ENCODE measurements at places on chromosomes 3 and 15.

DNA sequence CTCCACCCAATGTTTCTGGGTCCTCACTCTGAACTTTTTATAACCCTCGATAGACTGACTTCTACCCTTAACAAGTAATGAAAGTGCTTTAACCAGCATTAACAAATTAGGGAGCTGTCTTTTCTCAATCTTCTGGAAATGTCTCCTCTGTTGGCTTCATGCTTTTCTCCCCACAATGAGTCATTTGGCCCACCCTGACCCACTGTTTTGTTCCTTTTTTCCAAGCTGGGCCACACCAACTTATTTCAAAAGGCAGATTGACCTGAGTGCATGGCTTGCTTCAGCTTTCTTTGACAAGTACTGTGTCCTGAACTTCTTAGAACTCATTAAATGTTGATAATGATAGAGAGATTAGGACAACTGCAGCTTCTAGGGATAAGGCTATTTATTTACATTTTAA is 199.6 kb upstream of the SEMA6D start:
- no peak for DNase-seq

DNA sequence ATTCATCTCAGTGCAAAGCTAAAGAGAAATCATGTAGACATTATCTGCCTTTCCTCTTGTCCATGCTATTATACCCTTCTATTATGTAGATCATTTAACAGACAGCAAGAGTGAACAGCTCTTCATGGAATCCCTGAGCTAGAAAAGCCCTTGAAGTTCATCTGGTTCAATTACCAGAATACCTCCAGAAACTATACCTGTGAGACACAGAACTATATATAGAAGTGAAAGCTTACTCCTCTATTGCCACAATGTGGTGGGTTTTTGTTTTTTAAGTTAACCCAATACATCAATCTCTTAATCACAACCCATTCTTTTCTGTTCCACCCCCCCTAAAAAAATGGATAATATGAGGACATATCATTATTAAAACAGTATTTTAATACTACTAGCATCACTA is 347.7 kb downstream of the PLCL2 start:
- DNase-seq, result no peak

GRCh38 chr15:20356444-20356910 is 185.1 kb downstream of the GOLGA6L6 start:
- peak; percentile 73 for DNase-seq

DNA sequence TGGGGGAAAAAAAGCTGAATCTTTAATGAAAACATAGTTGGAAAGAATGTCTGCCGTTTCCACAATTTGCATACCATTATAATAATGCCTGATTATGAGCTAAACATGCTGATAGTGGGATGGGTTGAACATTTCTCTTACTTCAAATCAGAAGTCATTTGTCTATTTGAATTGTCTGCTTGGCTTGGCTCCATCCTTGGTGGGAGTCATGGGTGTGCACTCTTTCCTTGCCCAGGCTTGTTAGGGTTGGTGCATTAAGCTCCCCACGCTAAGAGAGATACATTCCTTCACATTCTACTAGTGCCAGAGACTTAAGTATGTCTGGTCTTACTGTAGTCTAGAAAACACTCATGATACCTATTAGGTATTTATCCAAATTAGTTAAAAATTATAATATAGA is 121.4 kb upstream of the RARB start:
- no peak for DNase-seq

DNA sequence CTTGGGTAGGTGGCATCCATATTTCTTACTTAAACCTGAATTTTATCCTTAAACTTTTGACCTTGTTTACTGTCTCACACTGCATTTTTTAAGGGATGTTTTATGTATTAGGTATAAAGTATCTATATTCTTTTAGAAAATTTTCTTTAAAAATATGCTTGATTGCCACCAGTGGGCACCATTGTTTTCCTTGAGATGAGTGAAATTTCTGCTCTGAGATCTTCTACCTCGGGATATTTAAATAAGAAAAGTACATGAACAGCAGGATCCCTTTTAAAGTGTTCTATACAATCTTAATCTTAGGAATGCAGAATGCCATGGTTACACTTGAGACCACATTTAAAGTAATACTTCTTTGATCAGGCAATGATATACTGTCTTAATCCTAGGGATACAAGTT is 108.7 kb downstream of the SLMAP start:
- DNase-seq, result no peak

DNA sequence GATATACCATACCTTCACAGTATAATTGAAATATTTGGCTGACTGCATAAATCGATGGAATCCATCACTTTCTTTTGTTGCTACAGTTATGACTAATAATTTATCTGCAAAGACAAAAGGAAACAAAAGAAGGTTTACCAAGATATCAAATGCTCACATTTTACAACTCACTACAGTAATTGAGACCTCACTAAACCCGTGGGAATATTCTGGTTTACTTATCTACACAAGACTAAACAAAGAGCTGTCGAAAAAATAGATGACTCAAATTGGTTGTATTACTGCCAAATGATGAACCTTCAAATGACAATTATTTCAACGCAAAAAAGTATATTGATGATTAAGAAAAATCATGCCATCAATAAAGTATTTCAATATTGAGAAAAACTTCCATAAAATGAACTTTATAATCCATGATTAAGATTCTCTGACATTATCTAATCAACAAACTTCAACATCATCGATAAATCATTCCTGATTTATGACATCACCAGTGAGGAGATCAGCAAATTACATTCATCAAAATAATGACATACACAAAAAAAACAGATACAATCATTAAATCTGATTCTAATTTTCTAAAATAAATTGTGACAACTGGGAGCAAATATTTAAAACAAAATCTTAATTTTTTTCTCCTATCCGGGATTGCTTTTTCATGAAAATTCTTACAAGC is 36.7 kb downstream of the PLOD2 start:
- no peak for DNase-seq

DNA sequence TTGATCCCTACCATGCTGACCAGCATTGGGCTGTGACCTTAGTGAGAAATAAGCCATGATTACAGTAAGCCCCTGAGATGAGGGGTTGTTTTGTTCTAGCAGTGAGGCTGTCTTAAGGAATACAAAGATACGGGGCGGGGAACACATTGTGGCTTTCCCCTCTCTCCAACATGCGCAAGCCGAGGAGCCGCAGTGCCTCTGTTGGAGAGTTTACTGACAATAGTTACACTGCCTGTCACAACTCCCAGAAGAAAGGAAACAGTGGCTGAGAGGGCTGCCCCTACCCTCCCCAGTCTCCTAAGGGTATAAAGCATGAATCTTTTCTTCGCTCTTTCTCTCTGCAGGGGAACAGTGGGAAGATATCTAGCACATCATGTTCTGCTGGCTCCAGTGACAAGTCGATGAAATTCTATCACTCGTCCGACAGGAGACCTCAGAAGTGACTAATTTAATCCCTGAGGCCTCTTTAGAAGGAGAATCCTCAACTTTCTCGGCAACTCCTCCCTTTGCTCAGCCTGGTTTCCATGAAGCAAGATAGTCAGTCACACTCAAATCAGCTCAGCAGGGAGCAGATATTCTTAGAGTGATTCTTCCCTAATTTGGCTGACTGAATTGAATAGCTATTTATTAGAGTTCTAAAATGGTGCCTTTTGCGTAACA is 409.0 kb upstream of the PROK2 start:
- DNase-seq, result no peak

DNA sequence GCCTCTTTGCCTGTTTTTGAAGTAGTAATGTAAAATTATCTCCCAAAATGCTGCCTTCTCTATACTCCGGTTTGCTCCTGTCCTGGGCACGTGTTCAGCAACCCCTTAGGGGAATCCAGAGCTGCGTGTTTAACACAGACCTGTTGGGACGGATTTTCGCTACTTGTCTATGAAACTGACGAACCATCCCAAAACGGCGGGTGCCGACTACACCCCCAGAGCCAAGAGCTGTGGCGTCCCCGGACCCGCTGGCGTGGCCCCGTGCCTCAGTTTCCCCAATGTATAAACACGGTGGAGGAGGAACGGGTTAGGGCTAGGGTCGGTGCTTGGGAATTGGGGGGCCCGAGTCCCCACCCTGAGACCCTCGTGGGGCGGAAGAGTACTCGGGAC is 473 bp downstream of the FHIT start:
- no peak for DNase-seq

GRCh38 chr15:74628199-74628598 is 12.6 kb downstream of the CLK3 start:
- no peak for DNase-seq

GRCh38 chr3:5504135-5504534 is 316.6 kb downstream of the EDEM1 start:
- DNase-seq, result no peak

- no peak for DNase-seq
Measured at GRCh38 chr15:74365598-74366445, 1.6 kb downstream of the CYP11A1 start.

DNA sequence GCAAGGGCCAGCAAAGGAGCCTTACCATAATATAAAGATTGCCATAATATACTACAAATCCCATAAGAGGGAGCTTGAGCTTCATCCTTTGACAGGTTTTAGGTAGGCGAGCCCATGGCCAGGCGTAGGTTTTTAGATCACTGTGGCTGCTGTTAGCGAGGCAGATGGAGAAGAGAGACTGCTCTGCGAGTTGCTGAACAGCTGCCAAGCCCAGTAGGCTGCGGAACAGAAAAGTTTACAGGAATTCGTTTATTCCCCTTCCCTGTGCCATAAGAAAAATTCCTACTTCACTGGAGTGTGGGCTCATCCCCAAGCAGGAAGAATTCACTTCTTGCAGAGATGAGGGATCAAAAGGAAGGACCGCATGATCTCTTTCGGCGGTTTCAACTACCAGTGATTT is 30.5 kb downstream of the TMED3 start:
- no peak for DNase-seq

- no peak for DNase-seq
Measured at GRCh38 chr3:129576514-129577352, 29.7 kb downstream of the PLXND1 start.

DNA sequence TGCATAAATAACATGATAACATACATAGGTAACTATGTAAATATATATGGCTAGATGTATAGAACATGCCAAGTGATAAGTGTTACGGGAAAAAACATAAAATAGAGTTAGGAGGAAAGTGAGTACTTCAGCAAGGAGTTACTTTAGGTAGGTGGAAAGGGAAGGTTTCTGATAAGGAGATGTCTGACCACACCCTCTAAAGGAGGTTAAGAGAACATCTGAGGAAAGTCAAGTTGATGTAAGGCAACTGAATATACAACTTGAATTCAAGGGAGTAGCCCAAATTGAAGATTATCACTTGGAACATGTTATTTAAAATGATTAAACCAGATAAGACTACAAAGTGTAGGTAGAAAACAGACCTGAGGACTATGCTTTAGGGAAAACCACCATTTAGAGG is 13.8 kb downstream of the PIERCE2 start:
- no peak for DNase-seq

DNA sequence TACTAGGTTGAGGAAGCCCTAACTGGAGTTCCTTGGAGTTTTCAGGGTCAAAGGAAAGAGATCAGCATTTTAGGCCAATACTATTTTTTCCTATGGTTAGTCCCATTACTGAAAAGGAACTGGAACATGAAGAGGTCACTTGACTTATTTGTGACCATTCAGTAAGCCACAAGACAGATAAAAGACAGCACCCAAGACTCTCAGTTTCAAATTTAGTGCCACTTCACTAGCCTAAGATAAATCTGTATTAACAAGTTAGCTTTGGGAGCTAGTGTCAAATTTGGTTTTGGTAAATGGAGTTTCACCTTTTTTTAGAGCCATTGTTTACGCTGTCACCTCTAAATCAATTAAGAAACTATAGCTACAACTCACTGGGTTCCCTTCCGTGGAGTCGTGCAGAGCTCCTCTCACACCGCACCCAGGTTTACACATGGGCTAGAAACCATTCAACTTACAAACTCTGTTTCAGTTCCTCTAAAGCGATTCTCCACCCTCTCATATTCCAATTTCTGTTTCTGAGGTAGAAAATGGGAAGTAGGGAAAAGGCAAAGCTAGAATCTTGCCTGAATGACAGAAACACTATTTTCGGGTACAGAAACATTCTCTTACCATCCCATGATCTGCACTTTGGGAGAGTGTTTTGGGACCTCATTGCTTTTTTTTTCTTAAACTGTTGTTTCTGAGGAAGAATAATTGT is 14.4 kb downstream of the CCDC32 start:
- DNase-seq, result no peak

GRCh38 chr15:57146506-57147201 is 228.2 kb downstream of the TCF12 start:
- DNase-seq, result no peak

DNA sequence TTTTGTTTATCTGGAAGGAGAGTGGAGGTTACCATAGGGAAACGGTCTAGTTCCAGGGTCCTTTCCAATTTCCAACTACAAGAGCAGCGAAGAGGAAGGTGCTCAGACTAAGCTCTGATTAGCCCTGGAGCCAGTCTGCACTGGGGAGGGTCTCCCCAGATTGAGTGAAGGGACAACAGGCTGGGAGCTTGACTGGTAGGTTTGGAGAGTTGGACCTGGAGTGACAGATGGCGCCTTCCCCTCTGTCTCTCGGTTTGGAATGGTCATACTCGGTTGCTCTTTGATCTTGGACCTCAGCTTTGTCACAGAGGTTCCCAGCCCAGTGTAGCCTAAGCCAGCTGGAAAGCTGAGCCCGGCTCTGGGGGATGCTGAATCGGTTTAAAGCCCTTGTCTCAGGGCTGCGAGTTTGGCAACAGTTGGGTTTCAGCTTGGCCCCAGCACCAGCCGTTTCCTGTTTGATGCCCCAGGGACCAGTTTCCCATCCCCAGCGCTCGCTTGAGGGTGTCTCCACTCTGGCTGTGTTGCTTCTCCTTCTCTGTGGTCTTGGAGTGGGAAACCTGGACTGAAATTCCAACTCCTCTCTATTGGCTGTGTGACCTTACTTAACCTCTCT is 53.1 kb upstream of the ULK4 start:
- DNase-seq, result no peak

GRCh38 chr3:72482589-72483321 is 365.5 kb downstream of the SHQ1 start:
- peak; percentile 74 for DNase-seq

- DNase-seq, result no peak
Measured at GRCh38 chr3:72320955-72321303, 527.3 kb downstream of the SHQ1 start.

DNA sequence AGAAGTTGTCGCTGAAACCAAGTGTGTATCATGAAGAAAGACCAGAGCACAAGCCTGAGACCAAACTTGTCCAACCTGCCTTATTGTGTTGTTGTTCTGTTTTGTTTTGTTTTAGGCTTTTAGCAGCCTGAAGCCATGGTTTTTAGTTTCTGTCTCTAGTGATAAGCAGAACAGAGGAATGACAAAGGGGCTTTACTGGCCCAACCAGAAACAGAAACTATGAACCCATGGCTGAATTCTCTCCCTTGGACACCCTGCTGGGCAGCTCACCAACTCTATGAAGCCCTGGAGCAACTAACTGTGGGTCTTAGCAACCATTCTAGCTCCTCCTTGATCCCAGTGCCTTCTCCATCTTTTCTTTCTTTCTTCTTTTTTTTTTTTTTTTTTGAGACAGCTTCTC is 30.3 kb downstream of the HCLS1 start:
- DNase-seq, result no peak

- DNase-seq, result no peak
Measured at GRCh38 chr15:68349151-68349550, 71.6 kb downstream of the FEM1B start.

GRCh38 chr3:8607234-8608040 is 37.2 kb downstream of the SSUH2 start:
- DNase-seq, result no peak
